ENCODE measurements at places on chromosomes 6 and 20. TPM values are rescaled to one million over a fixed set of nuclear protein-coding genes. Genes with fewer than 3 reads are reported as not detected.

DNA sequence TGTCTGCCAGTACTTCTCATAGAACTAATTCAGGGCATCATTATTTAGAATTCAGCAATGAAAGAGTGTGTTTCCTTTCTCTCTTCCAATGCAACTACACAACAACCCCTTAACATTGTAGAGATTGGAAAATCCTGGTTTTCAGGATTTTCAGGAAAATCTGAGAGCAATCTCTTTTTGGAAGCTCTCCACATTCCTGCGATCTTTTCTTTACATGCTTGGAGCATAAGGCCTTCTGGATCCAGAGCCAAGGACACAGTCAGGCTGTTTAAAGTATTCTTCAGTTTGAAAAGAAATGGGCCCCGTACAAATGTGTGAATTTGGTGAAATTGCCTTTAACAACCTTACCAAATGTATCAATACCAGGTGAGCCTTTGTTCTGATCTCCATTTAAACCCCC, 469.7 kb downstream of the PKHD1 start:
- no peak for DNase-seq

- peak; percentile 70 for DNase-seq
These were observed 26.8 kb downstream of the ERGIC3 start for GRCh38 chr20:35568645-35569044.

GRCh38 chr20:61812845-61813485, 252.7 kb downstream of the TAF4 start:
- no peak for DNase-seq

DNA sequence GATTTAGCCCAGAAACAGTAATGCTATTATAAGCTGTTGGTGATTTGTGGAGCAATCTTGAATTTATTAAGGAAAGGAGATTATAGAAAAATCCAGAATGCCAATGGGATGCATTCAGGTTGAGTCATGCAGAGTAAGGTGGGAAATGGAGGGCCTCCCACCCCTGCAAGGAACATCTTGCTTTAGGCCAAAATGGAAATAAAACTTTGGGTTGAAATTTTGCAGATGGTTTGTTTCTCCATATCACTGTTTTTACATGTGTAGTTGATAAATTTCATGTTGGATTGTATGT, 152.4 kb downstream of the BCAS1 start:
- no peak for DNase-seq

GRCh38 chr6:41527721-41528408, 18.3 kb upstream of the FOXP4 start:
- DNase-seq: peak; percentile 12

- DNase-seq: no peak
These were observed 20.0 kb downstream of the SAMD3 start for GRCh38 chr6:130202782-130203181.

- DNase-seq: no peak
These were observed 231.9 kb upstream of the SGK1 start for GRCh38 chr6:134549854-134550253.

GRCh38 chr6:146026873-146027272, 2.0 kb upstream of the GRM1 start:
- DNase-seq: no peak

DNA sequence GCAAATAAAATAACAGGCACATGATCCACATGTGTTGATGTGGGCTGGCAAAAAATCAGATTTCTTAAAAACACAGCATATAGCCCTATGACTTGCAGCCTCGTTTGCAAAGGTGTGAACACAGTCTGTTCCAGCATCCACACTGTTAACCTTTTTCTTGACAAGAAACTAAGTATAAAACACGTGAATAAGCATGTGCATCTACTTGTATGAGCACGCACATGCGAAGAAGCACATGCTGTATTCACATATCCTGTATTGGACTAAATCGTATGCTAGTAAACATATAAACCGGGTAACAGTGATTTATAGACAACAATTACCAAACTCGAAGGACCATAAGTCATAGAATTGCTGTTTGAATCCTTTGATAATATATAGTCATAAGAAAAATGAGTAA, 218.7 kb downstream of the HDGFL1 start:
- DNase-seq: no peak

DNA sequence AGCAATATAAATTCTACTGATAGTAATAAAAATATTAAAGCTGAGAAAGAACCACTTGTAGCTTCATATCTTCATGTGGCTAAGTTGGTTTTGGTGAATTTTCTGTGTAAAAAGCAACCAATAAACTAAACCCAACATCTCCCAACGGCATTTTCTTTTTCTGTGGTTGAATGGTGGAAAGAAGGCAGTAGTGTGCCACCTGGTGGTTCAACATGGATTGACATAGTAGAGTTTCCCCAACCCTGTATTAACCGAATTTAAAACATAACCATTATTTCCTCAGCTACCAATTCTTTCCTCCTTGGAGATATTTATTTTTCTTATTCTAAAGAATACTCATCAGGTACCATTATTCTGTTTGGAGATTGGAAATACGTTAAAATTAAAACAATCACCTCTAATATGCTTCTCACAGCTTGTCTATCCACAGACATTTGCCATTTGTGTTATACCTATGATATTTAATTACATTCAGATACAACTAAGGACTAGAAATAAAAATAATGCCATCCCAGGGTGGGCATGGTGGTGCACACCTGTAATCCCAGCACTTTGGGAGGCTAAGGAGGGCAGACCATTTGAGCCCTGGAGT, 117.1 kb upstream of the EEF1E1 start:
- DNase-seq: peak; percentile 69

- DNase-seq: peak; percentile 13
These were observed 331.8 kb downstream of the RIMS1 start for GRCh38 chr6:72218125-72218524.

- peak; percentile 46 for DNase-seq
These were observed 41.3 kb upstream of the SLC22A16 start for GRCh38 chr6:110517601-110518281.

DNA sequence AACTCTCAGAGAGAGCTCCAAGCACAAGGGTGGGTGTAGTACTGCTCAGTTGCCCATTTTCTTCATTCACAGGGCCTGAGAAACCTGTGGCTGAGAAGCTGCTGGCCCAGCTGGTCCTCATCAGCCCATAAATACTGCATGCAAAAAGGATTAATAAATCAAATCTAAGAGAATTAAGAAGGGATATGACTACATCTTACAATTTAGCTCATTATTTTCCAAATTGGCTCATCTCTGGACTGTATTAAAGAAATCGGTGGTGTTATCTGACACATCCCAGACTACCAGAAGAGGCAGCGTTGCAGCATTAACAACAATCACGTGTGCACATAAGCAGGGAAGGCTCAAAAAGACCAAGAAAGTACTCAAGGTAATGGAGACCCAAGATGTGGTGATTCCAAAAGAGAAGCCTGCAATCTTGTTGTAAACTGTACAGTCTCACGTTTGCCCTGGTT, 90.7 kb downstream of the CD24 start:
- DNase-seq: peak; percentile 36

DNA sequence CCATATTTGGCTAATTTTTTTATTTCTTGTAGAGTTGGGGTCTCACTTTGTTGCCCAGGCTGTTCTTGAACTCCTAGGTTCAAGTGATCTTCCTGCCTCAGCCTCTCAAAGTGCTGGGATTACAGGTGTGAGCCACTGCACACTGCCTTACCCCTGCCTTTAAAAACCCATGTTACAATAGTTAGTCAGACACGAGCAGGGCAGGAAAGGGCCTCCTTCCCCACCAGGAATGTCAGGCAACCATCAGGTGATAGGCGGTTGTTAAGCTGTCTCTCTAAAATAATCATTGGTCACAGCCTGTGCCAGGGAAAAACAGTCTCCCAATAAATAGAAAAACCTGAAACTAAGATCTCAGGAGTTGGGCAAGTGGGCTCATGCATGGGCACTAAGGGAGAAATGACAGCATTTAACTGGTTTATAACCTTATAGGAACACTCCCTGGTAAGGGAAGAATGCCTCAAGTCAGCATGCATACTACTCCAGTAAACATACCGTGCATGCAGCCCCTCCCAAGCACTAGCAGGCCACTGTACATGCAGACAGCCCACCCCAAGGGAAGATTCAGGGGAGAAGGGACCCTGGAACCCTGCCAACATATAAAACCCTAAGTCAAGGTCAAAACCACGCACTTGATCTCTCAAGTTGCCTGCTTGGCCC, 8.4 kb downstream of the OR2H2 start:
- no peak for DNase-seq

GRCh38 chr20:6828794-6829423, 61.4 kb downstream of the BMP2 start:
- peak; percentile 85 for DNase-seq

- DNase-seq: no peak
These were observed 36.7 kb downstream of the INSM1 start for GRCh38 chr20:20404633-20405032.

- DNase-seq: no peak
These were observed 6.1 kb upstream of the RWDD1 start for GRCh38 chr6:116564921-116565872.

GRCh38 chr6:20717743-20718142, 183.5 kb downstream of the CDKAL1 start:
- DNase-seq: no peak

- no peak for DNase-seq
These were observed 13.9 kb upstream of the COX7A2 start for GRCh38 chr6:75257343-75258087.

- no peak for DNase-seq
These were observed 43.8 kb downstream of the ARFGEF2 start for GRCh38 chr20:48965189-48965910.

DNA sequence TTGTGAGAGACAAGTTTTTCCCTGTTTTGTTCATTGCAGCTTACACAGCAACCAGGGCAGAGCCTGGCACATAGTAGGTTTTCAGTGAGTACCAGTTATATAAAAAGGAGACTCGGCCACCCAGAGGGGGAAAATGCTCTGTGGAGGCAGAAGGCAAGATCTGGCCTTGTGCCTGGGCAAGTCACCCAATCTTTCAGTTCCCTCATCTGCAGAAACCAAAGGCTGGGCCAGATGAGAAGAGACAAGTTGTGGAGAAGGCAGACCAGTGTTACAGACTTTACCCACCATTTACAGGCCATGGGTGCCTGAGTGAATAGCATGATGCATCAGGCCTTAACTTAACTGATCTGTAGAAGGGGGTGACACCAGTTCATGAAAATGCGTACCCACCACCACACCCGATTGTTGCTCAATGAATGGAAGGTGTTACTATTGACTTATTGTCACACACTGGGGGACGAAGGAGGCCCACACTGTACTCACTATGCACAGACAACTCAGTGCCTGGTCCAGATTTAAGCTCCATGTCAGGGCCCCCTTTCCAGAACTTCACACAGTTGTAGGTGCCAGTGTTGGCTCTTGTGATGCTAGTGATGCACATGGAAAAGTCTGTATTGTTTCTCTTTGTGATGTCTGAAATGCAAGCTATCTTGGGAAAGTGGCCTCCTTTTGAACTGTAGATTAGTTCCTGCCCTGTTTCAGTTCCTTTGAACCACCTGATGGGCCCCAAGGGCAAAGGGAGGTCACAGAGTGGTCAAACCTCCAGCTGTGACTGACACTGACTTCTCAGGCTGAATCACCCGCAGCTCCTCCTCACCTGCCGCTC, 64.3 kb upstream of the SIRPG start:
- DNase-seq: peak; percentile 73

- no peak for DNase-seq
These were observed 359.0 kb downstream of the ESR1 start for GRCh38 chr6:152166497-152166896.

DNA sequence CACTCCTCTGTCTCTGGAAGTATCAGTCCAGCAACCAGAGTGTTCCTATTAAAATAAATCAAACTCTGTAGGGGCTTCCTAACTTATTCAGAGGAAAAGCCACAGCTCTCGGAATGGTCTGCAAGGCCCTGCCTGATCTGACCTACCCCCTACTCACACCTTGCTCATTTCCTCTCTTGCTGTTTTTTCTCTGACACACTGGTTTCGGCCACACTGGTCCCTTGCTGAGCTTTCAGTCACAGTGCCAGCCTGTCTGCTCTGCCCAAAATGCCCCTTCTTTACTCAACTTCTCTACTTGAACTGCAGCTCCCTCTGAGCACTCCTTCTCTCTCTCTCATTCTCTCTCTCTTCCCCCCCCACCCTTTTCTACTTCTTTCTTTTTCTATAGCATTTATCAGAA, 430.2 kb downstream of the UTRN start:
- peak; percentile 5 for DNase-seq

GRCh38 chr20:62229667-62230066, 8.7 kb upstream of the OSBPL2 start:
- no peak for DNase-seq

GRCh38 chr6:81731814-81732213, 20.7 kb downstream of the TENT5A start:
- DNase-seq: peak; percentile 25

- no peak for DNase-seq
These were observed 14.0 kb upstream of the QKI start for GRCh38 chr6:163400509-163400908.

GRCh38 chr6:151101816-151102694, 137.7 kb upstream of the AKAP12 start:
- DNase-seq: no peak

DNA sequence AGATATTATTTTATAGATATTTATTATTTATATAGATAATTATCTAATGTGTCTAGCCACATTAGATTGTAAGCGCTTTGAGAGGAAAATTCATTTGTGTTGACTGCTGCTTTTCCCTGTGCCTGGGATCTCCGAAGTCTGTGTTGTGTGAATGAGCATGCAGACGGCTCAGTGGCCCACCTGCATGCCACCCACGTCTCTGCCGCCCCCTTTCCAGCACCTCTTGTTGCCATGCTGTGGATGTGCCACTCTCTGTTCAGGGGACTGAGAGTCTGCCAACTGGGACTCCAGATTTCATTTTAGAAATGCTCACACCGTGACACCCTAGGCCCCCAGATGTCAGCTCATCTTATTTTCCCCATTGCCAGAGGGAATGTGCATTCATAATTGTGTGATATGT, 139.7 kb downstream of the JARID2 start:
- DNase-seq: no peak

- no peak for DNase-seq
These were observed 530 bp downstream of the GOPC start for GRCh38 chr6:117601811-117602150.

- no peak for DNase-seq
These were observed 10.7 kb downstream of the ANKRD6 start for GRCh38 chr6:89443658-89444057.

GRCh38 chr20:3677733-3678132, 4.1 kb downstream of the ADAM33 start:
- no peak for DNase-seq

EBF4 gene
- total RNA-seq: 1.8 TPM

KHDC1L gene
- total RNA-seq: 0.80 TPM

KIF6 gene
- total RNA-seq: not detected

OOEP gene
- total RNA-seq: not detected

ANKRD66 gene
- not detected for total RNA-seq

CD93 gene
- total RNA-seq: not detected

SRSF12 gene
- total RNA-seq: not detected

PSORS1C2 gene
- not detected for total RNA-seq

LSM2 gene
- 93.7 TPM for total RNA-seq

CAGE1 gene
- total RNA-seq: not detected

SYNDIG1 gene
- not detected for total RNA-seq

PDE7B gene
- not detected for total RNA-seq

TCF19 gene
- total RNA-seq: 88.6 TPM

TBX18 gene
- not detected for total RNA-seq

TSPO2 gene
- not detected for total RNA-seq

TCP11 gene
- total RNA-seq: 1.7 TPM

RAET1E gene
- 1.7 TPM for total RNA-seq

GPSM3 gene
- total RNA-seq: 7.1 TPM

Measured in PC-3 (cell line).